ENCODE measurements at places on chromosomes 16 and 17.

DNA sequence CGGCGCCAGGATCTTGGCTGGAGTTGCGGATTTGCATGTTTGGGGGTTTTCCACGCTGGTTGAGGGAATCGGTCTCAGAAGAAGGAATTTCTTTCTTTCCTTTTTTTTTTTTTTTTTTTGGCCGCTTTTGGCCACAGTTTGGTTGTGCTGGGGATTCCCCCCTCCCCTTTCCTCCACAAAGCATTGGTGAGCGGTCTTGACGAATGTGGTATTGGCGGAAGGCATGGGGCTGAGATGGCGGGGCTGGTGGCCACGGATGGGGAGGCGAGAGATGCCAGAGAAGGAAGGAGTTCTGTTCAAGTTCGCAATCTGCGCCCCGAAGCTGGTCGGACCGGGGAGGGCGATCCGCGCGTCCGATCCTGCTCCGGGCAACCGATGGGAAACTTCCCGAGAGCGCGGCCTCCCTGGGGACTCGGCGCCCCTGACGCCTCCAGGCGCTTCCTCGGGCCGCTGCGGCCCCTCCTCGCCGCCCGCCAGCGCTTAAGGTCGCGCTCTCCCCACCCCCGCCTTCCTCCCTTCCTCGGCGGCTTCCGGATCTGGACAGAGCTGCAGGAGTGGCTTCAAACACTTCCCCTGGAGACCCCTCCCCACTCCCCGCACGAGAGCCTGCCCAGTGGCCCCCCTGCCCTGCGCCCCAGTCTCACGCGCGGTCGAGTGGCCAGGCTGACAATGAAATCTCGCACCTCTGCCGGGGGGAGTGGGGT lies 43.2 kb downstream of the RAI1 start:
- peak; percentile 65 for ATAC-seq

DNA sequence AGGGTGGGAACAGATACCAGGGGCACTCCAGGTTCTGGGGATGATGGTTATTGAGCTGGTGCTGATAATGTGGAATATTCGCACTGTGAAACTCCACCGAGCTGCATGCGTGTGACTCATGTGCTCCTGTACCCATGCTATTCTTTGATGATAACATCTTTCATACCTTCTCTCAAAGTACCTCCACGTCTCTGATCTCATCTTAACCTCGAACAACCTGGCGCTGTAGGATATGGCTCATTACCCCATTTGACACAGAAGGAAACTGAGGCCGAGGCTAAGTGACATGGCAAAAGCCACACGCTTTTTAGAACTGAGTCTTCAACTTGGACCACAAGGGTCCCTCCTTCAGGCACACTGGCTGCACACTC lies 30.2 kb upstream of the MRPS23 start:
- ATAC-seq: no peak

DNA sequence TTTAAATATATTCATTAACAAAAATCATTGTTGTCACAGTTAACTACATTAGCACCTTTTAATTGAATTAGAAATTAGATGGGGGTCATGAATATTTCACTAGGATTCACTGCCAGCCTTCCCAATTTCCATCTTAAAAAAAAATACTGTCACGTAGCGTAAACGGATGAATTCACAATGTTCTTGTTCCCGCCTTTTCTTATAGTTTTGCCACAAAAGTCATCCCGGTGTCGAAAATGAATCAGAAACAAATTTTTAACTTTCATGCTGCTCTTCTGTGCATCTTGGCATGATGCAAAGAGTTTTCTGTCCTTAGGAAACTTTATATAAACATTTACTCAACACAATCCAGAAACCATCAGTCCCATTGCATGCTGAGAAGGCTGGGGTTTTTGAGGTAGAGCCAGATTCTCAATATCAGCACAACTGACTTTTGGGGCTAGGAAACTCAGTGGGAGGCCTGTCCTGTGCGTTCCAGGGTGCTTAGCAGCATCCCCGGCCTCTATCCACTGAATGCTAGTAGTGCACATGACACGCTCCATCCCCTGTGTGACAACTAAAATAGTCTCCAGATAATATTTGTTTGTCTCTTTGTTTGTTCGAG lies 252.9 kb upstream of the XYLT1 start:
- no peak for ATAC-seq

DNA sequence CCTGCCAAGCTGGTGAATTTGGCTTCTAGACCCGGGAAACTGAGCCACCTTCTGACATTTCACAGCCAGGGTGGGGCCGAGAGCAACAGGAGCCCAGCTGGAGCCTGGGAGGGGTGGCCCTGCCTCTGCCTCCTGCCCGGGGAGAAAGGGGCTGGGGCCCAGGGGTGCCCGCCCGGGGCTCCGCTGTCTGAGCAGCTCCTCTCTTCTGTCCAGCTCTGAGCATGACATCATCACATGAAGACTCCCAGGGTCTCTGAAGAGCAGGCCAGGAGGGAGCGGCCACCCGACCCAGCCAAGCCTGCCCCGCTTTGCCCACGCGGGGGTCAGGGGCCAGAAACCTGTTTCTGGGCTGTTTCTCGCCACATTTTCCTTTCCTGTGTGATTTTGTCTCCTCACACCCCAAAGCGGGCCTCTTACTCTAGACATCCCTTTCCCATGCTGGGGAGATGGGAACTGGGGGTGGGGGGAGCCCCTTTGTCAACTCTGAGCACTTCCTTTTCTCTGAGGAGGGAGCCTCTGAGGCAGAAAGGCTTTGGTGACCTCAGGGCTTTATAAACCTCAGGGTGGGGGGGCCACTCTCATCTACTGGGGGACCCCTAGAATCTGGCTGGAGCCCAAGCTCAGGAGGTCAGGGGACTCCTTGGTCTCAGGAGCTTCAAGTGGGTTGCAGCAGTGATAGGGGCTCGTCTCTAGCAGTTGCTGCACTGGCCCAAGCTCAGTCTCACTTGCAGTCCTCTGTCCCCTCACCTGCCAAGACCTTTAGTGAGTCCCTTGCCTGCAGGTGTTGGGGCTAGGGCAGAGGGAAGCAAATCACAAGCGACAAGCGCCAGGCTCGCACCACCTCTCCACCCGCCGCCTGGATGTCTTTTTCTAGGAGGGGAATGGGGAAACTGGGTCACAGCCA lies 7.6 kb downstream of the UBALD2 start:
- peak; percentile 57 for ATAC-seq

DNA sequence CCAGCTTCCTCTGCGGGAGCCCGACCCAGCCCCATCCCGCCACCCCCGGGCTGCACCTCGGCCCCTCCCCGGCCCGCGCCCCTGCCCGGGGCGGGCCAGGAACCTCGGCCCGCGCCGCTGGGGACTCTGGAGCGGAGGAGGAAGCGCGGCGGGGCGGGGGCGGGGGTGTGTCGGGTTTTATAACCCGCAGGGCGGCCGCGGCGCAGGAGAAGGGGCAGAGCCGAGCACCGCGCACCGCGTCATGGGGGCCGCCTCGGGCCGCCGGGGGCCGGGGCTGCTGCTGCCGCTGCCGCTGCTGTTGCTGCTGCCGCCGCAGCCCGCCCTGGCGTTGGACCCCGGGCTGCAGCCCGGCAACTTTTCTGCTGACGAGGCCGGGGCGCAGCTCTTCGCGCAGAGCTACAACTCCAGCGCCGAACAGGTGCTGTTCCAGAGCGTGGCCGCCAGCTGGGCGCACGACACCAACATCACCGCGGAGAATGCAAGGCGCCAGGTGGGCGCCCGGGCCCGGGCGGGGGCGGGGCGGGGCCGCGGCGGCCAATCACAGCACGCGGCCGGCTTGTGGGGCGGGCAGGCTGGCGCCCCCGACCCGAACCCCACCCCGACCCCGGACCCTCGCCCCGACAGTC lies at the start of gene ACE:
Gene ACE, plus strand, starts transcription at position 208 of the 626 bp plus-strand sequence. Its CDS starts 34 bp downstream, at position 242.
- peak; percentile 70 for ATAC-seq

DNA sequence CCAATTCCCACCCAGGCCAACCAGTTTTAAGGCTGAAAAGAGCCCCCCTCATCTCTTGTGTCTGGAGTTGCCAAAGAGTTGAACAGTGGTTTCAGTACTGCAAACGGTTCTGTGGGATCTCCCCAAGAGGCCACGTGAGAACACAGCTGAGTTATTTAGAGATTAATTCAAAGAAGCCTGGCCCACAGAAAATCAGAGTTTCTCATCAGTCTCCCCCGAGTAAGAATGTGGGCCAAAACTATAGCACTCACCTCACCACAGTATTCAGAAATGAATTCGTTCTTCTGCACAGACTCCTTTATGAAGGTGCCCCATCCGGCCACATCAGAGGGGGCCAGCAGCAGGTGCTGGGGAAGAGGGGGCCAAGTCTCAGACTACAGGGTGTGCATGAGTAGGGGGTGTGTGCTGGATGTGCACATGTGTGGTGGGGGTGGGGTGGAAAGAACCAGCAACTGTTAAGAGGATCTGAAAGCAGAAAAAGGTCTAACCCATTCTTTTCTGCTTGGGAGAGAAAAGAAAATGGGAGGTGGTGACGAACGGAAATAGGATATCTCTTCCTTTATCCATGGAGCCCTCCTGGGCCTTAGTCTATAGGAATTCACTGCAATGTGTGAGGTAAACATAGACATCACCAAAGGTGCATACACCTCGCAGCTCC lies 22.6 kb downstream of the CNTNAP1 start:
- ATAC-seq: peak; percentile 95

- no peak for ATAC-seq
These were observed 74.4 kb downstream of the RPH3AL start for GRCh38 chr17:278055-278675.

DNA sequence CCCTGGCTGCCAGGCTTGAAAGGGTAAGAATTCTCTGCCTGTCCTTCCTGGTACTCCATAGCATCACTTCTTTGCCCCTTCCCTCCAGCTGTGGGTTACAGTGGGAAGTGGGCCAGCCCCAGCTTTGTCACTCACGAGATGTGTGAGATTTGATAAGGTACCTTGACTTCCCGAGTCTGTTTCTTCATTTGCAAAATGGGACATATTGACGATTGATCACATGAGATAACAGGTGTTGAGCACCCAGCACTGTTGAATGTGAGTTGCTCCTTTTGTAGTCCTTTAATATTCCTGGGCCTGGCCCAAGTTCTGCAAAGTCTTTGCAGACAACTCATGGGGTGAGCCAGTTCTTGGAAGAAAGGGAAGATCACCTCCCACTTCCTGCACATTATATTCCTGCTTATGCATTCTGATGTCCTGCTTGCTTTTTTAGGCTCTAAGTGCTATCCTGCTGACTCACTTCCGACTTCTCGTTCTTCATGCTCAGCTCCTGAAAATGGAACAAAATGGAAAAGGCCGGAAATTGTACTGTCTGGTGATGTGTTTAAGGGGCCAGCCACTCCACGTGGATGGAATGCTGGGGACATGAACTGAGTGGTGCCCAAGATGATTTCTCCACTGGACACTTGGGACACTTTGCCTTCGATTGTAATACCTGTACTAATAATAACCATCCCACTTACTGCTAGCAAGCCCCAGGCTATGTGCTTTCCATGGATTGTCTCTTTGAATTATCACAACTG lies 8.3 kb upstream of the NLK start:
- ATAC-seq: no peak

GRCh38 chr16:22424161-22424937 lies 49.9 kb upstream of the CDR2 start:
- no peak for ATAC-seq

Data from stimulated activated memory B cell treated with anti-CD40 and anti-IgM and Interleukin-4, amounts not matched to agents 10 μg/mL and 1 μg/mL and 100 μg/mL, for 72 hours (primary cell).